ENCODE measurements at places on chromosomes 7 and 10.
A peak's percentile ranks its signal among the peaks of the same experiment; 100 is the strongest.

DNA sequence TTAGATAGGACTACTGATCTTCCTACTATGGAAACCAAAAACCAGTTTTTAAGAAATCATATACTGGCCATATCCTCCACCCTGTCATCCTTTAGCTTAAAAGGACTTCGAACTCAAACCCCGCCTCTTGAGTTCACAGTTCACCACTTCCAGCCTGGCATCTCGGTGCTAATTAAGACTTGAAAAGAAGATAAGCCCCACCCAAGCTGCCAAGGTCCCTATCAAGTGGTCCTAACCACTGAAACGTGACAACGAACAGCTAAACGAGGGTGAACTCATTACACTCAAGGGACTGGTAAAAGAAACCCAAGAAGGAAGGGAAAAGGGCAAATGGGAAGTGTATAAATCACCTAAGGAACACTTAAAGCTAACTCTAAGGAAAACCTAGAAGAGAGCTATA, 16.1 kb downstream of the COL17A1 start:
- no peak for DNase-seq

DNA sequence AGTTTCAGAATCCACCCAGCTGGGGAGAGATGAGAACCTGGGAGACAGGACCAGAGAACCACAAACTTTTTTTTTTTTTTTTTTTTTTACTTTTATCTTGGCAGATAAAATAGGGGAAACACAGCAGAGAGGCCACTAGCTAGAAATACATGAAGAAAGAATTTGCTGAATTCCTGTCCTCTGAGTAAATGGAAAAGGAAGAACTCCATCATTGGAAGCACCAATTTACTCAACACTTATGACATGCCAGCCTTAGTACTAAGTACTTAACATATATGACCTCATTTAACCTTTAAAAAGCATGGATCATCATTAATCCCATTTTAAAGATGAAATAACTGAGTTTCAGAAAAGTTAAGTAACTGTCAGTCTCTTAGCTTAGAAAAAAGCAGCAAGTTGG, 343.0 kb upstream of the NPSR1 start:
- DNase-seq = no peak

GRCh38 chr10:82211346-82211745, 336.4 kb downstream of the NRG3 start:
- DNase-seq = no peak

DNA sequence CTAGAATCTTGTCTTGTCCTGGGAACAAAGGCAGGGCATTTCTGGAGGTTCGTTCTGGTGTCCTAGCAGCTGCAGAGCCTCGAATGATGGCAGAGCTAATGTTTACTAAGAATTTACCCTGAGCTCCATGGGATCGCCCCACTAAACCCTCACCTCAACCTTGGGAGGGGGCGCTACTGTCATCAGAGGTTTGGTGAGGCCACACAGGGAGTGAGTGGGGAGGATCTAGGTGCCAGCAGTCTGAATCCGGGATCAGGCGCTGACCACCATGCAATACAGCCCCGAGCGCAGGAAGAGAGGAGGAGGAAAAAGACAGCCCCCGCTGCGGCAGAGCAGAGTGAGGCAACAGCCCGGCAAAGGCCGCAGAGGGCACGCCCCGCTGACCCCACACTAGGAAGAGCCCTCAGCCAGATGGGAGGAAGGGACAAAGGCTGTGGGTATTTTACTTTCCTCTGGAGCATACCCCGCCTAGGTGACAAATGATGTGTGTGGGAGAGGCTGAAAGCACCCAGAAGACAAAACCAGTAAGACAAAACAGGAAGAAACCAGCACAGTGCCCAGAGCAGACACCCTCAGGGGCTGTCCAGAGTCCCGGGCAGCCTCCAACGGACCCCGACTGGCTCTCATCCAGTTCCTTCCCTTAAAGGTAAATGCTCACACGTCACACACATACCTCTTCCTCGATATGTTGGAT, 103.5 kb downstream of the FAM53B start:
- no peak for DNase-seq

GRCh38 chr7:80879849-80880248, 39.0 kb downstream of the SEMA3C start:
- no peak for DNase-seq

- DNase-seq = no peak
Measured at GRCh38 chr10:90977162-90977854, 56.4 kb upstream of the ANKRD1 start.

GRCh38 chr10:69895759-69896158, 94.1 kb downstream of the COL13A1 start:
- no peak for DNase-seq

- no peak for DNase-seq
Measured at GRCh38 chr7:8109196-8110022, 140.8 kb downstream of the GLCCI1 start.

- no peak for DNase-seq
Measured at GRCh38 chr10:51010977-51011376, 63.3 kb upstream of the PRKG1 start.

- no peak for DNase-seq
Measured at GRCh38 chr7:65448816-65449504, 75.3 kb downstream of the ZNF92 start.

DNA sequence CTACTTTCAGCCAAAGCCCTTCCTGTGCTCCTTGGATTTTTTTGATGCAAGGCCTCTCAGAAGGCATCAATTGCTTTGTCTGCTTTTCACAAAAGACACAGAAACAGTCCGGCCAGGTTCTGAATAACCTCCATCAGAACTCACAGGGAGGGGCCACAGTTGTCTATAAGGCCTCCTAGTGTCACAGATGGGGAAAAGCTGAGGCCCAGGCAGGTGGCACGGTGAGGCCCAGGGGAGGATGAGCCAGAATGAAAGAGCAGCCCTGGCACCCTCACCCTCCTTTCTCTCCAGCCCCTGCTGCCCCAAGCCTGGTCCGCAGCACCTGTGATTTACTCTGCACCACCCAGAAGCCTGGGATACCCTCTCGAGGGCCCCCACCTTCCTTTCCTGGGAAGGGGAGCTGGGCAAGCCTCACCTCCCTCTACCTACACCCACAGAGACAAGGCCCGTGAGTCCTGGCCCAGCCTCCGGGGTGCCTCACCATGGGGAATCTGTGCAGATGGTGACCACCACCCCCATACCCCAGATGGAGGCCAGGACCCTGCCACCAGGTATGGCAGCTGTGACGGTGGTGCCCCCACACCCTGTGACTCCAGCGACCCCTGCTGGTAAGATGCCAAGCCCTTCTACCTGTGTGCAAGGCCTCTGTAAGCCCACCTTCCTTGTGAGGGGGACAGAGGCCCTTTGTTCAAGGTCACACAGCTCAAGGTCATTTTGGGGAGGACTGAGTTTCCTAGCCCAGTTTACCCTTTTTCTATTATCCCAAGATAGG, 26.2 kb upstream of the ZNF467 start:
- DNase-seq = peak; percentile 41

GRCh38 chr10:97336006-97336405, 1.5 kb upstream of the FRAT2 start:
- DNase-seq = no peak

GRCh38 chr7:159177284-159177953, 32.8 kb upstream of the VIPR2 start:
- no peak for DNase-seq

GRCh38 chr7:34755008-34755407, 97.0 kb downstream of the NPSR1 start:
- no peak for DNase-seq

DNA sequence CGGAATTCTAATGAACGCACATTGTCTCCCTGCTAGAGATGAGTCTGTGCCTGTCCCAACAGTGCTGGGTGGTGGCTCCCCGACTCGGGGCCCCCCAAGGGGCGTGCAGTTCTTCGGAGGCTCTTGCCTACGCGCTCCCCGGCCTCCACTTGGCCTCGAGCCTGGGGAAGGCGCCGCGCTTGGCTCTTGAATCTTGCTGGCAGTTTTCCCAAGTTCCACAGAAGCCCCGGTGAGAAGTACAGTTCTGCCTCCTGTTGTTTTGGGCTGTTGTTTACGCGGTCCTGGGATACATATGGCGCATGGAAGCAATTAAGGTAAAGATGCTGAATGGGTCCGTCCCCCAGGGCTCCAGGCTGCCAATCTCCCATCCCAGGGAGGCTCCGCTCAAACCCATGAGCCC, 32.6 kb upstream of the UNCX start:
- DNase-seq = no peak

DNA sequence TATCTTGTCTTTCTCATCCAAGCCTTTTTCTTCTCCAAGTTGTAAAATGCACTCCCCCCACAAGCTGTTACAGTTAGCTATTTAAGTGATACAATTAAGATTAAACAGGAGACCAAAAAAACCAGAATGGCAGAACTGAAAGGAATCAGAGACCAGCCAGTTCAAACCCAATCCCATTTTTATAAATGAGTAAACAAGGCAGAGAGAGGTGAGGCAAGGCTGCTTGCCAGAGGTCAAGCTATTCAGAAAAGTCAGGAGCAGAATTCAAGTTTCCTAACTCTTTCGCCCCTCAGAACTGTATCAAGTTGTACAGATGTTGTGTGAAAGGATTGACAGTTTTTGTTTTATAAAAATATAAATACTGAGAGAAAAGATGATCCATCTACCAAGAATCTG, 90.2 kb downstream of the ZFAND4 start:
- no peak for DNase-seq

DNA sequence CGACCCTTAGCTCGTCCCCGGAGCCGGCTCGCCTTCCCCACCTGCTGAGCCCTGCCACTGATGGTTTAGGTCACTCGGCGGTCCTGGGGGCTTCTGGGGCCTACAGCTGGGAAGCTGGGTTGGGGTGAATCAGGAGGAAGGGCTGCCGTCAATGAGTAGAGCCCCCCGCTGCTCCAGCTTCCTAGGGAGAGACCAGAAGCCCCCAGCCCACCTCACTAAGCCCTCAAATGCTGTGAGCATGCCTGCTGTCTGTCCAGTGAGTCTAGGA, 495.6 kb upstream of the FOXK1 start:
- DNase-seq = no peak

DNA sequence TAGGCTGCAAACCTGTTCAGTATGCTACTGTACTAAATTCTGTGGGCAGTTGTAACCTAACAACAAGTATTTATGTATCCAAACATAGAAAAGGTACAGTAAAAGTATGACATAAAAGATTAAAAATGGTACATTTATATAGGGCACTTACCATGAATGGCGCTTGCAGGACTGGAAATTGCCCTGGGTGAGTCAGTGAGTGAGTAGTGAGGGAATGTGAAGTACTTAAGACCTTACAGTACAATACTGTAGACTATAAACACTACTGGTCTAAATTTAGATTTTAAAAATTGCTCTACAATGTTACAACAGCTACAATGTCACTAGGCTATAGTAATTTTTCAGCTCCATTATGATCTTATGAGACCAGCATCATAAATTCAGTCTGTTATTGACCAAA, 146.0 kb upstream of the GNAI1 start:
- DNase-seq = no peak

DNA sequence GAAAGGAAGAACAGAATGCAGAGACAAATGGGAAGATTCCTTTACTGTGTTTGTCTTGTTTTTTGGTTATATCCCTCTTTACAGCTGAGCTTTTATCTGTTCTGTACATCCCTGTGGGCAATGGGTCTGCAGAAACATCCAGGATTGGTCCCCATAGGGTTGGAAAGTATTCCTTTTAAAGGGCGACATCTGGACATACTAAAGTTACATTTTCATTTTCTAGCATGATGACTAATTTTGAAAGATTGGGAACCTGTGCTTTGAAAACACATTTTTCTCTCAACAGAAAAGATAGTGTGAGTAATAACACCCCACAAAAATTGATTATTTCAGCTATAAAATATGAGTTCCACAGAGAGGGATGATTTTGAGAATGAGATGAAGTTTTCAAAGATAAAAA, 435.8 kb downstream of the GPAM start:
- no peak for DNase-seq

DNA sequence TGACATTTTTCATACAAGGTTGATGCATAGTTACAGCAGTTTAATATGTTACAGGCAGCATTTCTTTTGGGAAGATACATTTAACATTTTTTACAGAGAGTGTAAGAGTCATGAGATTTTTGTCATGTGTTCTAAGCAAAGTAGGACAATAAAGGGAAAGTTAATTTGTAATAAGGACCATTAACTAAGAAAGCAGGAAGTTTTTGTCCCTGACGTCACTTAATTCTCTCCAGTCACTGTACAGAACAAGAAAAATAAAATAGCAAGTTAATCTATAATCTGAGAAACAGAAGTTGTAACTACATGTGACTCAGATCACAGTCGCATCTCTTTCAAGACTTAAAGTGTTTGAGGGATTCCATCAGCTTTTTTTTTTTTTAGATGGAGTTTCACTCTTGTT, 49.5 kb upstream of the CAPZA2 start:
- DNase-seq = no peak

DNA sequence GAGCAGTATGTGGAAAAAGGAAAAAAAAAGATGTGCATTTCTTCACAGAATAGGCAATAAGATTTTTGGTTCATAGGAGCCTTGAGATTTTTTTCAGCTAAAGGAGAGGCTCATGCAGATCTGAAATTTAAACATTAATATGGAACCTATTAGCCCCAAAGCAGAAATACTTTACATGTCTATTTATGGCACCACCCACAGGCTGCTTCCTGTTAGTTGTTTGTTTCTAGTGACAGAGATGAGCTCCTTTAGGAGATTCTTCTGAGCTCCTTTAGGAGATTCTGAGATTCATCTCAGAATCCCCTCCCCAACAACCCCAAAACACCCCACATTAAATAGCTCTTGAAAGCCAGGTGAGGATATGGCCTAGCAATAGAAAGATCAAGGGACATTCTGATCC, 27.9 kb upstream of the HPS1 start:
- DNase-seq = no peak

GRCh38 chr7:134890246-134891240, 95.8 kb upstream of the AGBL3 start:
- DNase-seq = no peak

GRCh38 chr7:10940704-10941355, 32.8 kb upstream of the PHF14 start:
- DNase-seq = no peak

GRCh38 chr10:5666008-5666840, at the start of gene ASB13:
ASB13 (minus strand) TSS chr10:5666595; CDS start chr10:5666551, 44 bp downstream.
- DNase-seq = no peak

DNA sequence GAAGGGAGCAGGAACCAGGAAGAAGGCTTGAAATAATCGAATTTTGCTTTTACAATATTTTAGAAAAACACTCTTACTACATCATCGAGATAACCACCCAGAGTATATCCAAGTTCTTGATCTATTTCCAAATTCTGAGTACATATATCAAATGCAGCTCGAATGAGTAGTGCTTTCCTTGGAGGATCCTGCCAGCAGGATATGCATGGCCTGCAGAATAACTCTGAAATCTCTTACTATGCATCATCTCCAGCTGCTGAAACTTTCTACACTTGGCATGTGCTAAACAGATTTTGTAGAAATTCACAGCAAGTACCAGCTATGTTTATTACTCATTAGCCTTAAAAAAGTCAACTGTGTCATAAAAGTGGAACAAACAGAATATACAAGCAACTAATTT, 44.0 kb upstream of the ANK3 start:
- no peak for DNase-seq

GRCh38 chr7:134210976-134211663, 84.0 kb downstream of the LRGUK start:
- DNase-seq = no peak

GRCh38 chr7:4273566-4274230, 408.4 kb upstream of the FOXK1 start:
- no peak for DNase-seq

Measured in stimulated activated CD4-positive, alpha-beta T cell treated with anti-CD3 and anti-CD28 coated beads, Interleukin-12 subunit alpha, Interleukin-12 subunit beta, amount 100 ng/mL, for 48 hours (primary cell).